ENCODE measurements at places on chromosomes 2 and 18.

- no peak for DNase-seq
Measured at GRCh38 chr18:64674694-64675093, 525.8 kb upstream of the LINC00305 start.

DNA sequence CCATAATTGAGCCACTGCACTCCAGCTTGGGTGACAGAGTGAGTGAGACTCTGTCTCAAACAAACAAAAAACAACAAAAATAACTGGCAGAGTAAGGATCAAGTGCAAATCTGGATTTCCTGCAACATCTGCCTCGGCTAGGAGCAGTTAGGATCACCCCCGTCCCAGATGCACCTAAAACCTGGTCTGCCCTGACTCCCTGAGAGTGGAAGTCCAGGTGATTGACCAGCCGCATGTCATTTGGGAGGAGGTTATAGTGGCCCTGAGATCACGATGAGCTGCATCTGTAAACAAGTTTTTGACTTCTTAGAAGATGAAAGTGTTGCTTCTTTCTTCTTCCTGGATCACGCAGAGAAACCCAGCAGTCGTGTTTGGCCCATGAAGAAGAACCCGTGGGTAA is 5.0 kb upstream of the ESPNL start:
- DNase-seq: no peak

DNA sequence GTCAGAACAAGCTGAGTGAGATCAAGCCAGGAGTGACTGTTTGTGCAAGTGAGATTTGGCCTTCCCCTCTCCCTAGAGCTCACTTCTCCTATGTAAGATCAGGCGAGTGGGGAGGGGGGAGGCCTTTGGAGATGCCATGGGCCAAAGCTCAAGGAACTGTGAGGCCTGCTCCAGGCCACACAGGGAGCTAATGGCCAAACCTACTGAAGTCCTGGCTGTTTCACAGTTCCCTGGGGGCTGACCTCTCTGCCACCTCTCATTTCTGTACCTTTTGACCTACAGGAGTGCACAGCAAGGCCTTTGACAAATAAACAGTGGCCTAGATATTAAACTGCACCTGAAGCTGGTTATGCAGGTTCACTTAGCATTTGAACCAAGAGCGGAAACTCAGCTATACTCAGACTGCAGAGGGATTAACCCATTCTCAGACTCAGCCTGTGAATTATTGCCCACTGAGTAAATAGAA is 235.0 kb upstream of the NT5C1B start:
- DNase-seq: no peak

GRCh38 chr2:31372097-31372496 is 42.4 kb downstream of the XDH start:
- no peak for DNase-seq

DNA sequence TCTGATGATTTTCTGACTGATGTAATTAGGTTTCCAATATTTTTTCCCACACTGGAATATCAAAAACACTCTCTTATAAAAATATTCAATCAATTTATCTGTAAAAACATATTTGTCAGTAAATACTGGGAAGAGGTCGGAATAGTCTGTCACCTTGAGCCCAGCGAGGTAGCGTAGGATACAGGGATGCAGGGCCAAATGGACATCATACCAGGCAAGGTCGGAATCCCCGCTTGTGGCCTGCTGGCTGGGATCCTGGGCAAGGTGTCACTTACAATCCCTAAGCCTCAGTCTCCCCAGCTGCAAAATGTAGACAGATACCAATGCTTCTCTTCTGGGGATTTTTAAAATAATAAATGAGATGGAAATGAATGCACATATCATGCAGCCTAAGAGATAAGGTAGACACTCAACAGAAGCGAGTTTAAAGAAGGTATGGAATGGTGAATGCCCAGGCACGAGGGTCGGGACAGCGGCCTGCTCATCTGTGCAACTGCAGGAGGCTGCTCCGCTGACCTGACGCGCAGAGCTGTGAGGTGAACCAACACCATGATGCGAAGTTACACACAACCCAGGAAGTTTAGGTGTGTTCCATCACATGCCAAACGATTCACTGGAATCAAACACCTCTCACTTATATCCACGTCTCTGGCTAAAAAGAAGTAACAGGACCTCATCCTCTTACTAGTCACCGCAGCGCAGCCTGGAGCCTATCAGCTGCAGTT is 98.2 kb downstream of the EIPR1 start:
- DNase-seq: no peak

DNA sequence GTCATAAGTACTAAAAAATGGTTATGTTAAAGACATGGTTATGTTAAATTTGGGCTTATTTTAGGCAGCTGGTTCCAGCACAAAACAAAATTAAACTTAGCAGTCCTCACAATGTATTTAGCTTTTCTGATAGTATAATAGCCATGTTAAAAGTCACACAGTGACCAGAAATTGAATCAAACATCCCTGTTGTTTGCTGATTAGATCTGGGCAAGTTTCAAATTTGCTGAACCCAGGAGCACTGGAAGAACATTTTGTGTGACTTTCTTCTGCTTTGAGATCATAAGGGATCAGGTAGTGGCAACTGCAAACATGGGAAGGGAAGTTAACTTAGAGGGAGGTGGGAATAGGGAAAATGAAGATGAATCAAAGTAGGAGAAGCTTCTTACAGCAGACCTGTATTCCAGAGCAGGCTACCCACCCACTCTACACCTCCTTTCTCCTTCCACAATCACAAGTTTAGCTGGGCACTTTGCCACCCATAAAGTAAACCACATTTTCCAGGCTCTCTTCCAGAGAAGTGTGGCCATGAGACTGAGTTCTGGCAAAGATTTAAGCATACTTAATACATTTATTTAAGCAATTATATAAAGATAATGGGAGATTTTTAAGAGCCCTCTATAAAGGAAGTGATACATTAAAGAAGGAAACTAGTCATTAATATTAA is 616.1 kb upstream of the LRATD1 start:
- no peak for DNase-seq

GRCh38 chr2:215921895-215922294 is 91.5 kb downstream of the MREG start:
- peak; percentile 89 for DNase-seq

GRCh38 chr2:235810252-235810651 is 316.4 kb downstream of the AGAP1 start:
- no peak for DNase-seq

DNA sequence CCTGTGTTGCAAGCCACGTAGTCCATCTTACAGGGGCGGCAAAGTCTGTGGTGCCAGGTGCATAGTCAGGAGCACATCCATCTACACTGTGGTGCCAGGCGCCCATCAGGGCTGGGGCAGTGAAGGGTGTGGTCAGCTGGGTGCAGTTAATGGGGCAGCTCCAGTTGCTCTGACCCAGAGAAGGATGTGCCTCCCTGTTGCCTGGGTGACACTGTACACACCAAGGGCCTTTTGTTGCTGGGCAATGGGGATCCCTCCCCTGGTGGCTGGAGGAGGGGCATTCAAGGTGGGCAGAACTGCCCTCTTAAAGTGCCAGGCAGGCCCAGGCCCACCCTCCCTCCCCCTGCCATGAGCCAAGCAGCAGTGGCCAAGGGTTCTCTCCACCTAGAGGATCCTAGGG is 28.3 kb upstream of the IMP4 start:
- no peak for DNase-seq

DNA sequence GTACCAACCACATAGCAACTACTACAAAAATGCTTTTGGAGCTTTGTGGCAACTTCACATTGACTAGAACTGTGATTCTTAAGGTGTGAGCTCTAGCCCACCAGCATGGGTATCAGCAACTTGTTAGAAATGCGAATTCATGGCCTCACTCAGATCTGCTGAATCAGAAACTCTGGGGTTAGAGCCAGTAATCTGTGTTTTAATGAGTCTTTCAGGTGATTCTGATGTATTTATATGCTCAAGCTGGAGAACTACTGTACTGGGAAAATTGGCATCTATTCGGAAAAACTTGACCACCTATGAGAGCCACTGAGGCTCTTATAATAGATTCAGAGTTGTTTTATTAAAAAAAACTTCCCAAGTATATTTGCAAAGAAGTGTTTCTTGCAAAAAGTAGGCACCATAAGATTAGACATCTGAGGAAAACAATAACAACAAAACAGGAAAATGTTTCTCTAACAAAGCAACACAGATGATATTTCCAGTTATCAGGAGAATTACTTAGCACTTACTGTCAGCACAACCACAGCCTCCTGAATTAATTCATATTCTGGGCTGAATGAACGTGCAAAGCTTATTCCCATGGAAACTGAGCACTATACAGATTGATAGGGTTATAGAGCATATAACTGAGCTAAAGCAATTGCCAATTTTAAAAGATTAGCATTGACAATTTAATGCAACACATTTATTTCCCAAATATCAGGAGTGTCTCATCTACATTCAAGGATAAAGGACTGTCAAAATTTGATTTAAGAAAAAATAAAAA is 71.6 kb downstream of the NCKAP5 start:
- no peak for DNase-seq
